ENCODE measurements at places on chromosomes 7 and 10. TPM values are rescaled to one million over a fixed set of nuclear protein-coding genes. Genes with fewer than 3 reads are reported as not detected.

Gene PWWP2B
- polyA plus RNA-seq = 3.1 TPM

Gene NPFFR1
- not detected for polyA plus RNA-seq

Gene ZNF92
- polyA plus RNA-seq = 2.0 TPM

DNA sequence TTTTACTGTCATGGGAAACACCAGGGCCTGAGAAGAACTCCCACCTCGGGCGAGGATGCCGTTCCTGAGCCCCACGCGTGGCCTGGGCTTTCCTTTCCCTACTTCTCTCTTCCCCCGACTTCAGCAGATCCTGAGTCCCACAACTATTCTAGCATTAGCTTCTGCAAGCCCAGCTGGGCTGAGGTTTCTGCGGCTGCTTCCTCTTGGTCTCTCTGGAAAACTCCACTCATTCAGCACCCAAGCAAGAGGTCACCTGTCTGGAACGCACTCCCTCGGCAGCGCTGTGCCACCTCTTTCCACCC is 761 bp upstream of the DOCK1 start:
- DNase-seq = no peak

GRCh38 chr10:3750006-3750816 is 34.8 kb downstream of the KLF6 start:
- no peak for DNase-seq

Data from keratinocyte (primary cell).